ENCODE measurements at places on chromosomes 7 and 10. TPM values are rescaled to one million over a fixed set of nuclear protein-coding genes. Genes with fewer than 3 reads are reported as not detected.

The VPS50 gene
- 16.0 TPM for total RNA-seq

The FAM25G gene
- total RNA-seq = not detected

The FOXK1 gene
- 17.6 TPM for total RNA-seq

The TWIST1 gene
- 0.83 TPM for total RNA-seq

The STOX1 gene
- not detected for total RNA-seq

The AKR1E2 gene
- total RNA-seq = 5.8 TPM

The TRPV5 gene
- total RNA-seq = not detected

The NSMCE4A gene
- total RNA-seq = 25.5 TPM

The ADAM22 gene
- total RNA-seq = 2.0 TPM

The CYP26C1 gene
- not detected for total RNA-seq

The ADAM12 gene
- total RNA-seq = 2.2 TPM

The NODAL gene
- total RNA-seq = not detected

The PDE6C gene
- total RNA-seq = not detected

The CCDC172 gene
- total RNA-seq = not detected

The GOLGA7B gene
- total RNA-seq = 0.13 TPM

The CYP3A4 gene
- total RNA-seq = not detected

The GPR141 gene
- 0.97 TPM for total RNA-seq

The SNX13 gene
- total RNA-seq = 41.6 TPM

The PKD2L1 gene
- total RNA-seq = not detected

The H2AZ2 gene
- total RNA-seq = 270 TPM

The FRMPD2 gene
- total RNA-seq = 0.16 TPM

The SUFU gene
- 5.9 TPM for total RNA-seq

The AKR1B15 gene
- not detected for total RNA-seq

The LIPM gene
- total RNA-seq = not detected

The LIMK1 gene
- 9.1 TPM for total RNA-seq

The SLC18A3 gene
- total RNA-seq = not detected

The PALD1 gene
- 6.9 TPM for total RNA-seq

The ELOVL3 gene
- not detected for total RNA-seq

The GIMAP5 gene
- 8.4 TPM for total RNA-seq

The SPDYE16 gene
- total RNA-seq = not detected

The CLDN3 gene
- total RNA-seq = not detected

The ASAH2 gene
- total RNA-seq = 2.8 TPM

The SPDYE18 gene
- total RNA-seq = not detected

The GNG11 gene
- total RNA-seq = 10.6 TPM

The GARIN1A gene
- 4.8 TPM for total RNA-seq

The FAM180A gene
- total RNA-seq = 16.4 TPM

The CYP26A1 gene
- total RNA-seq = not detected

The DRGX gene
- total RNA-seq = not detected

The SCRN1 gene
- 19.0 TPM for total RNA-seq

The ODAD2 gene
- total RNA-seq = not detected

The MBLAC1 gene
- 1.9 TPM for total RNA-seq

The NEUROD6 gene
- not detected for total RNA-seq

The PIK3CG gene
- 6.8 TPM for total RNA-seq

The ZNF853 gene
- total RNA-seq = 9.3 TPM

The GPR15LG gene
- total RNA-seq = not detected

The SPDYE1 gene
- not detected for total RNA-seq

The SDK1 gene
- 3.1 TPM for total RNA-seq

The BMPER gene
- 3.3 TPM for total RNA-seq

The NUTM2E gene
- total RNA-seq = not detected

Data from heart right ventricle (tissue), 16 donors.